ENCODE measurements at places on chromosomes 1 and 21.

- no peak for DNase-seq
Measured at GRCh38 chr1:94828251-94828650, 8.1 kb downstream of the SLC44A3 start.

DNA sequence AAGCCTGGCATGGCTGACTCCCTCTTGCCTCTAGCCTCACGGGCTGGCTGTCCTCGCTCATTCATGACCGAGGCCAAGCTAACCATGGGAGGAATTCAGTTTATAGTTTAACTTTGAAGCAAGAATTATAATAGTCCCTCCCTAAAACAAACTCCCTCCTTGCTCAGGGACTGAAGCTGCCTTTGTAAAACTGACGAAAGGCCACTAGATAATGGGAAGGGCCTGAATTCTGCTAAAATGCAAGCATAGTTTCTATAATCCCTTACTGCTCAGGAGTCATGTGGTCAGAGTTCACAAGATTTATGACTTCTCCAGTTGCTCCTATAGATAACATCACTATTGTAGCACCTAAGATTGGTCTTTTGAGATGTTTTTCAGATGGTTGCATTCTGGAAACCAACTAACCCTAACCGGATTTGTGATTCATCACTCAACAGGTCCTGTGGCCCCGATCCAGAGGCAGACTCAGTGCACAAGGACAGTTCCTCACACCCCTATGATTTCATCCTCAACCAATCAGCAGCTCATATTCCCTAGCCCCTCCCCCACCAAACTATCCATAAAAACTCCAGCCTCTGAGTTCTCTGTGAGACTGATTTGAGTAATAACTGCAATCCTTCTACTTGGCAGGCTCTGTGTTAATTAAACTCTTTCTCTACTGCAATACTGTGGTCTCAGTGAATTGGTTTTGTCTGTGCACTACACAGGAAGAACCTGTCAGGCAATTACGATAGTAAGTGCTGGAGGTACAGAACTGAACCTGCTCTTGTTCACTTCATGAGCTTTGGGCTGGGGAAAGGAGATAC, 26.4 kb downstream of the HHIPL2 start:
- no peak for DNase-seq

- DNase-seq, result no peak
Measured at GRCh38 chr1:209318181-209319056, 265.1 kb upstream of the CAMK1G start.

DNA sequence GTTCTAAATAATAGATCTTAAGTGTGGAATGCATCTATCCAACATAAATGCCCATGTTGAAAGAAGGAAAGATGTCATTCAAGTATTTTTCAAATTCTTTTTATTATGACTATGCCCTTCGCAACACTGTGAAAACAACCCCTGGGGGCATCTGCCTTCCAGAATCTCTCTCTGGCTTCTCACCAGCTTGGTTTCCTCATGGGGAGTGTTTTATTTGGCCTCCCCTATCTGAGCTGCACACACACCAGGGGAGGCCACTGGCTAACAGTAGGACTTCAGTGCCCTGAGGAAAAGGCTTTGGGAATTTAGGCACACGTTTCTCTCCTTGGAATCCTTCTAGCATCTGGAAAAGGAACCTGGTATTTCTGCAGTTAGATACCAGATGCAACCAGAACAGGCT, 130.6 kb downstream of the EDEM3 start:
- DNase-seq, result no peak

DNA sequence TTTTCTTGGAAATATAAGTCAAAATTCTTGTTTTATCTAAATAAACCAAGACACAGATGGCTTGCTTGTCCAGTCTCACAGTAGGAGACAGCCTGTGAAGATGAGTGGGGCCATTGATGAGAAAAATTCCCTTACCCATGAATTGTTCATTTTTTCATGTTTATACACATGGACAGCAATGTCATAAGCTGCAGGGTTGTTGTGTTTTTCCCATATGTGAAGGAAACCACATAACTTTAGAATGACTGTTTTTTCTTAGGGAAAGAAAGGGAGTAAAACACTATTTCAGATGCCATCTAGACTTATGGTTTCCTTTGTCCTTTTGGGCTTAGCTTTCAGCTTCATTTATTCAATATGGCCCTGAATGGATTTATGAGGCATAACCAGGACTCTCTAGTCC, 622.5 kb upstream of the NR5A2 start:
- no peak for DNase-seq

GRCh38 chr1:18137759-18138345, 30.3 kb downstream of the IGSF21 start:
- DNase-seq, result no peak

GRCh38 chr1:13881385-13882088, 181.5 kb downstream of the PRDM2 start:
- DNase-seq, result no peak

DNA sequence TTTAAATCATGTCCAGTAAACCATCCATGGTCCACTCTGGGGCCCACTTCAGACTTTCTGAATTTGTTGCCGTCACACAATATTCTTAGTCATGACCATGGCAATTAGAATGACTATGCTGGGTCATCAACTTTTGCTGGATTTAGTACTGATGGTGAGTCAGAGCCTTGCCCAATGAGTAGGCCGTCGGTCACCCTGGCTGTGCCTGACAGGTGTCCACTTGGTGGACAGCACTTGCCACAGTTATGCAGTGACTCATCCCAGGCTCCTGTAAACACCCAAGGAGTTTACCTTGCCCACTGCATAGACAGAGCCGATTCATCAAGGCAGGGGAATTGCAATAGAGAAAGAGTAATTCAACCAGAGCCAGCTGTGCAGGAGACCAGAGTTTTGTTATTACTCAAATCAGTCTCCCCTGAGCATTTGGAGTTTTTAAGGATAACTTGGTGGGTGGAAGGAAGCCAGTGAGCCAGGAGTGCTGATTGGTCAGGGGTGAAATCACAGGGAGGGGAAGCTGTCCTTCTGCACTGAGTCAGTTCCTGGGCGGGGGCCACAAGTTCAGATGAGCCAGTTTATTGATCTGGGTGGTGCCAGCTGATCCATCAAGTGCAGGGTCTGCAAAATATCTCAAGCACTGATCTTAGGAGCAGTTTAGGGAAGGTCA, 333.8 kb downstream of the PTPRU start:
- DNase-seq, result no peak

DNA sequence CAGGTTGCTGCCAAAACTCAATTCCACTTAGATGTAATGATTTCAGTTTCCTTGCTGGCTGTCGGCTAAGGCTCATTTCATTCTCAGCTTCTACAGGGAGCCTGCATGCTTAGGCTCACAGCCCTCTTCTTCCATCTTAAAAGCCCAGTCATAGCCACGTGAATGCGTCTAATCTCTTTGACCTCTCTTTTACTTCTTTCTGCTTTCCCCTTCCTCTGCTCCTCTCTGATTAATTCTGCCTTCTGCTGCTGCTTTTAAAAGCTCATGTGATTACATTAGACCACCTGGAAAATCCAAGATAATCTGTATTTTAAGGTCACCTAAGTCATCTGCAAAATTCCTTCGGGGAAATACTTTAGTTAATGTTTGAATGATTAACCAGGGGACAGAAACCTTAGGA, 812.8 kb upstream of the BRINP3 start:
- no peak for DNase-seq

- DNase-seq, result no peak
Measured at GRCh38 chr1:204350857-204351573, 8.7 kb downstream of the PLEKHA6 start.

GRCh38 chr1:110050602-110051261, 16.3 kb downstream of the STRIP1 start:
- no peak for DNase-seq

DNA sequence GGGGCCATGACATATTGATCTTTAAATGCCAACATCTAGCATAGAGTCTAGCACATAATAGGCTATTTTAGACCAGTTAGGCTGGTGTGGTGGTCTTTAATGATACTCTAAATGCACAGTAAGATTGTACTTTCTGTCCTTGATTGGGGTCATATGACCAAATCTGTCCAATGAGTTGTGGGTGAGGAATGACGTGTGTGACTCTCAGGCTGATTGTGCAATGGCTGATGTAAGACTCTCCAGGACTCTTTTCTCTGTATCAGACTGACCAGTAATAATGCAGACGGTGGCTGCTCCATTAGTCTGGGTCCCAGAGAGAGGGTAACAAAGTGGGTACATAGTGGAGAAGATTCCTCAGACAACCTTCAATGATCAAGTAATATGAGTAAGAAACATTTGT, 541.6 kb upstream of the CAMK1G start:
- DNase-seq, result no peak

- DNase-seq, result no peak
Measured at GRCh38 chr1:204409123-204409522, 2.5 kb downstream of the PPP1R15B start.

GRCh38 chr1:60463146-60463545, 389.6 kb upstream of the C1orf87 start:
- no peak for DNase-seq

DNA sequence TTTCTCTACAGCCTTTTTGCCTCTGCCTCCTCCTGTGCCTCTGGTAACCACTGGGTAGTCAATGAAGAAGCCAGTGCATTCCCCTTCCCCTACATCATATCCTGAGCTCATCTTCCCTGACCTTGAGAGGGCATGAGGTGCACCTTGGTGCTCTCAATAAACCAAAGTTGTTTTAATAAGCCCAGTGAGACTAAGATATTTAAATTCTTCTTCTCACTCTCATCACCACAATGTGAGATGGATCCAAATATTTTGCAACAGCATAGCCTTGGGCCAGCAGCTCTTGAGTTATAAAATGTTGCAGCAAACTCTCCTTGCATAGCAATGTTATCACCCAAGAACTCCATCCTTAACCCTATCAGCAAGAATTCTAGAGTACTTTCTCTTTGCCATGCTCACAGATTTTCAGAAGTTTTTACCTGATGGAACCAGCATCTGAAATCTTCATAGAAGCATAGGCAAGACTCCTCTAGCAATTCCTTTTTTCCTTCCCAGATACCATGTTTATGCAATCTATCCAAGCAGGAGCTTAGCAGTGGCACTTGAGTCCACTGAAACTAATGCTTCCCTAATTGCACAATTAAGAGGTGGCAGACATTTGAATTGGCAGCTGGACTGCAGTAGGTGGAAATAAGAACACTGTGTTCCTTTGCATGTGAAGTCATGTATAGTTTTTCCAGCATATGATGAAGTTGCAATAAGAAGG, 36.8 kb downstream of the CDC7 start:
- no peak for DNase-seq

DNA sequence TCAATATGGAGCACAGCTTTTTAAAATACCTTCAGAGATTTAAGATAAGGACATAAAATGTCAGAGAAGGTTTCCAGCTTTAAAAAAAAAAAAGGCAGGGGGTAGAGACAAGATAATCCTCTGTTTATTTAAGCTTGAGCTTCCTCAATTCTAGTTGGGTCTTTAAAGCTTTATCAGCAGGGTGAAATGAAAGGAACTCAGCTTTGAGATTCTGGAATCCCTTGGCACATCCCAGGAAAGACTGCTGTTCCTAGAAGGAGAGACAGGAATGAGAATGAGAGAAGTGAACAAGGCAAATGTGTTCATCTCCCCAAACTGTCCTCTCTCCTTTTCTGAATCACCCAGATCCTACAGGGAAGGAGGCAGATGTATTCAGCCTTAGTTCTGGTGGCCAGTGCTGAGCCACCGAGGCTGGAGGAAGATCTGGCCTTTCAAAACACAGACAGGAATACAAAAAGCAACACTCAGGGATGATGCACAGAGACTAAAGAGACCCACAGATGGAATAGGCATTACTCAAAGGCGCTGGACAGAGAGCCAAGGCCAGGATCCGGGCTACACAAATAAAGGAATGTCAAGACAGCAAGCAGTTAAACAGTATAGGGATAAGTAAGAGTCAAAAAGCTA, 385.8 kb upstream of the DUSP10 start:
- DNase-seq, result no peak

- DNase-seq, result no peak
Measured at GRCh38 chr1:22576150-22576544, 12.9 kb downstream of the EPHA8 start.

DNA sequence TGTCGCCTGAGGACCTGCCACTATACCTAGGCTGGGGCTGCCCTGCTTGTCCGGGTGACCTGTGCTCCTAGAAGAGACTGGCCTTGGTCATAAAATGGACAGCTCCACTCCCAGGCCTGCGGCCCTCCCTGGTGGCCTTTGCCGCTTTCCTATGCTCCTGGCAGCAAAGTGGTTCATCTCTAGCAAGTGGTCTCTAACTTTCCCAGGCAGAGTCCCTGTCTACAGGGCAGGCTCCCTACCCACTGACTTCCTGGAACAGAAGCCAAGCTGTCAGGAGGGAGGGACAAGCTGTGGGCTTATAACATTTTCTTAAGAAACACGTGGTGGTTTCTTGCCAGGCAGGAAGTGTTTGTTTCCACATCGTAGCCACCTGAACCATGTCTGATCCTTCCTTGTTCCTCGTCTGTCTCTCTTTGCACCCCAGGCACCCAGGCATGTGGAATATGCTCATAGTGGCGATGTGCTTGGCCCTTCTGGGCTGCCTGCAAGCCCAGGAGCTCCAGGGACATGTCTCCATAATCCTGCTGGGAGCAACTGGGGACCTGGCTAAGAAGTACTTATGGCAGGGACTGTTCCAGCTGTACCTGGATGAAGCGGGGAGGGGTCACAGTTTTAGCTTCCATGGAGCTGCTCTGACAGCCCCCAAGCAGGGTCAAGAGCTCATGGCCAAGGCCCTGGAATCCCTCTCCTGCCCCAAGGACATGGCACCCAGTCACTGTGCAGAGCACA, 10.1 kb downstream of the H6PD start:
- DNase-seq, result no peak

DNA sequence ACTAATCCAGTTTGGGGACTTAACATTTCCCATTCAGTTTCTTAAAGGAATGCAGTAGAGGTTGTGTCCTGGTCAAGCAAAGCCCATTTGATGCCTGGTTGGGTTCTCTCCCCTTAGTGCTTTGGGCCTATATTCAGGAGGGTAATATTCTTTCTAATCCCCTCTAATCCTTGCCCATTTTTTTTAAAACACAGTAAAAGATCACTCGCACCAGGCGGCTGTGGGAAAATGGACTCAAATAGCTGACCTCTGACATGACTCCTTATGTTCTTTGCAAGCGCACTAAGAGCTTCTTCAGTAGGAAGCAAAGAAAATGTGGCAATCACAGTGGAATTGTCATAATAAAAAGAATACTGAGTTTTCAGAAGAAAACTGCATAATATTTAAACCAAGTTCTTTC, 49.9 kb downstream of the WNT2B start:
- DNase-seq, result no peak

Data from stimulated activated CD4-positive, alpha-beta T cell treated with anti-CD3 and anti-CD28 coated beads, Interleukin-1b, Interleukin-23, amount 100 ng/mL, for 24 hours (primary cell).